ENCODE measurements at places on chromosomes 11 and 22.
A peak's percentile ranks its signal among the peaks of the same experiment; 100 is the strongest.

DNA sequence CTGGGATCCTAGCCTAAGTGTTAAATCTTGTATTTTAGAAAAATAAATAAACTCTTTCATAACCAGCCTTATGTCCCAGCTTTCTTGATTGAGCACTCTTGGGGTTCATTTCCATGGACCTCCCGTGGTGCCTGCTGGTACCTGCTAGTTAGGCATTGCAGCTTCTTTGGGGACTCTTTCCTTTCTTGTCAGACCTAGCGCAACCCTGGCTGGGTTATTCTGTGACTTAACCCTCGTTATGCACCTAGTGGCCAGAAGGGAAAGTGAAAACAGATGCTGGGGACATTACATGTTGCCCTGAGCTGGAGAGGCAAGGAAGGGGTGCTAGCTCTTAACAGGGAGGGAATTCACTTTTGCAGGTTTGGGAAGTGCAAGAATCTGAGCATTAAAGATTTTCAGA, 46.8 kb downstream of the APIP start:
- no peak for DNase-seq

DNA sequence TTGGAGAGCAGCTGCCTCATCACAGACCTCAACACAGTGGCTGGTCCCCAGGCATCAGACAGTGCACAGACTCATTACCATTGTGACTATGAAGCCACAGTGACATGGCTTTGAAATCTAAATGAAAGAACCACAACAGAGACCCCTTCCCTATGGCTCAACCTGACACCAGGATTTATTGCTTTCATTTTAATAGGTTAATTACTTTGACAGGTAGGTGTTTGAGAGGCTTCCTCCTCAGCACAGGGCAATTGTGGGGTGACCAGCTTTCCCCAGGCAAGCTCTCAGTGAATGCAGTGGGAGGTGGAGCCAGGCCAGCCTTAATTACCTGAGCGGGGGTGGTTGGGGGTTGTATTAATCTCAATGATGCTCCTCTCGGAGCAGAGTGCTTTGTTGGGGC, 102.3 kb downstream of the CHST1 start:
- DNase-seq: no peak

DNA sequence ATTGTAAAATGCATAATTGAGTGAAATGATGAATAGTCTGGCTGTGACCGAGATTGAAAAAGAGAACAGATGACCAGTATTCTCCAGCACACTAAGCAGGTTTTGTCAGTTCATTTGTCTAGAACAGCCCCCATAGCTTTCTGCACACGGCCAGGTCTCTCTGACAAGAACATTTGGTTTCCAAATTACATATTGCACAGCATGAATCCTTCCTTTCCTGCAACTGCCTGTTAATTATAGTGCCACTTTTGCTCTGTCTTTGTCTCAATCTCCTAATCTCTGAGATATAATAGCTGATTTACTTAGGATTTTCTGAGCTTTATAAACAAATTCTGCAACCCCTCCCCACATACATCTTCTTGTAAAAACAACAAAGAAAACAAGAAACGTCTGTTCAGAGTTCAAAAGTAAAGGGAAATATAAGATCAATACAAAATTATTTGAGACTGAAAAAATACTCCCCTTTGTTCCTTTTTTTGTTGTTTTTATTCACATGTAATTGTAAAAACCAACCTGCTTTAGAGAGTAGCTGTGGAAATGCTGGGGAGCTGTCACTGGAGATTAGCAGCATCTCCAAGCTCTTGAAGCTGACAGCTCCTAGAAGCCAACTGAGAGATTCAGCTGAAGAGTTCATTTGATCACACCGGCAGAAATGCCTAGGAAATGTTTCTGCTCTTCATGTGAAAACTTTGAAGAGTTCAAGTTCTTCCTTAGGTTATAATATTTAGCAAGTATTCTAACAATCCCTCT, 998.1 kb downstream of the DLG2 start:
- DNase-seq: no peak

DNA sequence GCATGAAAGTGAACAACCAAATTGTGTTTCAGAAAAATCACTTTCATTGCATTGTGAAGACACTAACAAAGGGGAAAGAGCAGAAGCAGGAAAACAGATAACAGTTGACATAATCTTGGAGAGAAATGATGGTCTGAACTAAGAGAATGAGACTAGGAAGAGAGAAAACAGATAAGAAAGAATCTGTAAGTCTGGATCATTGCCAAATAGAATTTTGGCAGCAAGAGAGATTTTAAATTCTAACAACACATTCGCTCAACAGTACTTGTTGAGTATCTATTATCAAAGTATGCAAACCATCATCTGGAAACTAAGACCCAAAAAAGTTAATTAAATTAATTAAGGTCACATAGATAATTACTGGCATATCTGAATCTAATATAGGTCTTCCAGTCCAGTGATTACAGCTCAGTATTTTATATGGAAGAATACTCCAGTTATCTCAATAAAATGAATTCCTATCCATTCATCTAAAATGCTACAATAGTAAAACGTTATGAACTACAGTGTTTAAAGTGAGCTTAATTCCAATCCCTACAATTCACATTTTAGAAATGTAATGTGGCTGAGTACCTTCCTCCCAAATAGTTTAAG, 166.7 kb upstream of the FAT3 start:
- DNase-seq: no peak

DNA sequence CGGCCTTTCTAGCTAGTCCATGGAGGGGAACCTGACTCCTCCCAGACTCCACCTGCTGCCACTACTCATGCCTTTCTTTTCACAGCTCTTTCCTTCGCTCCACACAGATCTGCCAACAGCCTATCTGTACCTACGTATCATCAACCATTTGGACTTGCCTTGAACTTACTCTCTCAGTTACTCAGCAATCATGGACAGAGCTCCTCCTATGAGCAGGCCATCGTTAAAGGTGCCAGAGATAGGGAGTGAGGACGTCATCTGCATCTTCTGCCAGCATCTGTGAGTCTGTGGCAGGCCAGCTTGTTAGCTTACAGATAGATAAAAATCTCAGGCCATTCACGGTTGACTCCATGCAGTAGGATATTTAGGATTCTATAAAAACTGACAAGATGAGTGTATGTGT, 162.9 kb upstream of the ZBED5 start:
- no peak for DNase-seq

DNA sequence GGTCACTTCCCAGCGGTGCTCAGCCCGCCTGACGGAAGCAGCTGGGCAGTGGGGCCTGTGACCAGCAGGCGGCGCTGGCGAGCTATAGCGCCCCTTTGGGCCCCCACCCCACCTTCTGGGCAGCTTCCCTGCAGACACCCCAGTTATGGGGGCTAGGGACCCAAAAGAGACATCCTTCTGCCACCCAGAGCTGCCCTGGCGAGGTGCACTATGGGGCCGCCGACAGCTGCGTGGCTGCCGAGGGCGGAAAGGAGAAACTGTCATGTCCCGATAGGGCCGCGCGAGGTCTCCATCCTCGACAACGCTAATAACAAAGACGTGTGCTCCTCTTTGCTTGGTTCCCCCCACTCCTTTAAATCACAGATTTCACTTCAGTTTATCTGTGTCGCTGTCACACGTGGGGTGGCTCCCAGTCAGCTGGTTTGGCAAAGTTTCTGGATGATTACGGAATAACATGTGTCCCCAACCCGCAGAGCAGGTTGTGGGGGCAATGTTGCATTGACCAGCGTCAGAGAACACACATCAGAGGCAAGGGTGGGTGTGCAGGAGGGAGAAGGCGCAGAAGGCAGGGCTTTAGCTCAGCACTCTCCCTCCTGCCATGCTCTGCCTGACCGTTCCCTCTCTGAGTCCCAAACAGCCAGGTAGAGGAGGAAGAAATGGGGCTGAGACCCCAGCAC, 673 bp upstream of the MYO7A start:
- DNase-seq: peak; percentile 47

- no peak for DNase-seq
Observed at GRCh38 chr22:22181341-22181850, 63.2 kb upstream of the VPREB1 start.

DNA sequence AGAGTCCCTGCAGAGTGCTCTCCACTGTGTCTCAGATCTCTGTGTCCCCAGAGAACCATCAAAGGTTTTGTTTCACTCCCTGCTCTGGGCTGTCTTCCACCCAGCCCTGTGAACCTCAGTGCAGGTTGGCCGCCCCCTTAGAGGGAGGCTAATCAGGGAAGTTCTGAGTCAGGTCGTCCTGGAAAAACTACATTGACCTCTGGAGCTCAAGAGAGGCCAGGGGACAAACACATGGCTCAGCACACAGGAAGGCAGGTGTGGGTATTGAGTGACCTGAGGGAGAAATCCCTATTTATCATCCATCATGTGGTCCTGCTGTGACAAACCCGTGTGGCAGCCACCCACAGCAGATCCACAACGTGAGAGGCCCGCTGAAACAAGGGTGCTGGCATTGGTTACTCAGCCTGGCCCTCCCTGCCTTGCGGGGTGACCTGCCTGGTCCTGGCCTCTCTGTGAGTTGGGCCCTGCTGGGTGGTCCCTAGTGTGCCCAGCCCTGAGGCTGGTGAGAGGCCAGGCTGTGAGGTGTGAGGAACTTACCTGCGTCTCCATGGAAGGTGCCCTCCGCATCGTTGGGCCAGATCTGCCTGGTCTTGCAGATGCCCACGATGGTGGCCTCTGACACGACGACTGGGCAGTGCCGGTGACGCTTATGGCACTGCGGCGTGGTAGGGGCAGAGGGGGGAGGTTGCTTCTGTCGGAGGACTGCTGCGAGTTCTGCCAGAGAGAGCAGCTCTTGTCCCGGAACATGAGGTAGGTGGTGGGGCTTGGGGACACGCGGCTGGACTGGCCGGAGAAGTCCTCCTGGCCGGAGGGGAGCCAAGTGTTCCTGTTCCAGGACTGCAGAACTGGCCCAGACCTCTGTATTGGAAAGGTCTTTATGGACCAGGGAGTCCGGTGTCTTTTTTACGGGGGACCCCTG, 669 bp upstream of the BCR start:
- no peak for DNase-seq

GRCh38 chr22:23237841-23238240, 57.5 kb downstream of the BCR start:
- no peak for DNase-seq

DNA sequence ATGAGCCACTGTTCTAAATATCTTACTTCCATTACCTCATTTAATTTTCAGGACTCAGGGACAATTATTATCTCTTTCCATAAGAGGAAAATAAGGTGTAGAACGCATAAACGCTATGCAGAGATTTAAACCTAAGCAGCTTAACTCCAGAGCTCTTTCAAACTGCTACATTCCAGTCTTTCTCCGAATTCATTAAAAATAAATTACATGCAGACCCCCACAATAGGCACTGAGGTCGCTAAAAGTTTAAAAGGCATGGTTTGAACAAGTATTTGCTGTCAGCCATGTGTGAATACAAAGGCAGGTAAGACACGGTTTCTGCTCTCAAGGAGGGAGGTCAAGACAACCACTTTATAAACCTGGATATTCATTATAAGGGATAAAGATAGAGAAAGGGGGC, 983 bp downstream of the NARS2 start:
- no peak for DNase-seq

DNA sequence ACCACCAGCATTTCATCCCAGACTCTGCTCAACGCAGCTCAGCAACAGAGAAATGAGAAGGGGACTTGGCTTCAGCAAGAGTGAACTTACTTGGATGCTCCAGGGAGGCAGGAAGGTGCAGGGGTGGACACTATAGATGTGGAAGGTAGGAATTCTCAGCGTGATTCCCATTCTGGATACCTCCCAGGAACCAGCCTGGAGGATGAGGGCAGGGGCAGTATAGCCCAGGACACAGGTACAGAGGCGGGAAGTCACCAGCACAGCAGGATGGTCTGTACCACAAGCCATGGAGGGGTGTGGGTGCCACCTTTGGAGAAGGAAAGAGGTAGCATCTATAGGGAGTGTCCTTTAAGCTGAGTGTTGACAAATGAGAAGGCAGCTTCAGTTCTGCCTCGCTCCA, 1275.2 kb downstream of the TBC1D22A start:
- DNase-seq: no peak

GRCh38 chr11:86805873-86806310, 5.5 kb downstream of the PRSS23 start:
- no peak for DNase-seq

DNA sequence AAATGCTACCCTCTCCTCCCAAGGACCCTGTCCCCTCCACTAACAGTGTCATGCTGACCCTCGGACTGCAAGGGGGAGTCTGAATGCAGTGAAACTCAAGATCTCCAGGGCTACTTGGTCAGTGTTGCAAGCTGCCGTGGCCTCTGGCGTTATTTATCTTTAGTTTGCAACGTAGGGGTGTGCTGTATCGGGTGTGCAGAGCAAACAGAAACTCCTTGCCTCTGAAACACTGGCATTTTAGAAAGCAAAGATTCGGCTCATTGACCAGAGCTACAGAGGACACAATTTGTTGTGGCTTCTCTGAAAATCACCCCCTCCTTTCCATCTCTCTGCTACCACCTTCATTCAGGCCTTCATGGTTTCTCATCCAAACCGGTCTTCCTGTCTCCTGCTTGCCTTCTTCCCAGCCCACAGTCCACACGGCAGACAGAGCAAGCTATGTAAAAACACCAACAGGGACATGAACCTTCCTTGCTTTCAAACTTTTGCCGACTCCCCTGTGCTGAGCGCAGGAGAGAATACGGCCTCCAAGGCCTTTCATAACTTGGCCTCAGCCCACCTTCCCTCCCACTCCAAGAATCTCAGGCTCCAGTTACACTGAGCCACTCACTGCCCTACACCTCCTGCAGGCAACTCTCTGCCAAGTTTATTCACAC, 14.9 kb downstream of the FZD4 start:
- no peak for DNase-seq

- no peak for DNase-seq
Observed at GRCh38 chr11:128311742-128312719, 275.3 kb downstream of the ETS1 start.

DNA sequence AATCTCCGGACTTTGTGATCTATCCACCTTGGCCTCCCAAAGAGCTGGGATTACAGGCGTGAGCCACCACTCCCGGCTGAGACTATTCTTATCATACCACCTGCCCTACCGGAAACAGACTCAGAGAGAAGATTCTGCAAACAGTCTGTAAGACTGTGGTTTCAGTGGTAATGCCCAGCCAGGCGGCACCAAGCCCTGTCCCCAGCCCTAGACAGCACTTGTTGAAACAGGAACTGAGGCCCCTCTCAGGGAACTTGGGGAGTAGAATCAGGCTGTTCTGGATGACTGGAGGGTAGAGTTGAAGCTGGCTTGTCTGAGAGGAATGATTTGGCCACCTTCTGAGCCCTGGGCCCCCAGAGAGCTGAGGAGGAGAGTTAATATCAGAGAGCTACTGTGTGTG, 1.3 kb upstream of the INSC start:
- DNase-seq: no peak

GRCh38 chr11:121553806-121554205, 101.0 kb upstream of the SORL1-AS1 start:
- no peak for DNase-seq

- DNase-seq: no peak
Observed at GRCh38 chr11:130168105-130168504, 8.5 kb downstream of the ST14 start.

- no peak for DNase-seq
Observed at GRCh38 chr11:14336507-14337503, 22.2 kb downstream of the RRAS2 start.

- DNase-seq: no peak
Observed at GRCh38 chr11:62195945-62196344, 5.9 kb downstream of the SCGB1D1 start.

DNA sequence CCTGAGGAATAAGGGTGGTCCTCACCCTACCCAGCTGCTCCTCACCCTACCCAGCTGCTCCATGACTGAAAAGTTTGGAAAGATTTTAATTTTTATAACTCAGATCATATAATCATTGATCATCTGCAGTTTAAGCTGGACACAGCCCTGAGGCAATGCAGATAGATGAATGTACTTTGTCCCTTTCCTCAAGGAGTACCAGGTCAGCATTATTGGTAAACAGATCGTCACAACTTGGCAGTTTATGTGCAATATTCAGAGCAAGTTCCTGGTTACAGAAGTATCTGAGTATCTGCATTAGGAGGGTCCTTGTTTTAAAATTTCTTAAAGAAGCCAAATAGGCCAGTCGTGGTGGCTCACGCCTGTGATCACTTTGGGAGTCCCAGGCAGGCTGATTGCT, 3.6 kb downstream of the TNRC6B start:
- no peak for DNase-seq

All from substantia nigra (tissue), 51 donors.